ENCODE measurements at places on chromosomes 3 and 15.
A peak's percentile ranks its signal among the peaks of the same experiment; 100 is the strongest.

GRCh38 chr15:84967380-84967779 lies 14.3 kb upstream of the PDE8A start:
- no peak for DNase-seq

DNA sequence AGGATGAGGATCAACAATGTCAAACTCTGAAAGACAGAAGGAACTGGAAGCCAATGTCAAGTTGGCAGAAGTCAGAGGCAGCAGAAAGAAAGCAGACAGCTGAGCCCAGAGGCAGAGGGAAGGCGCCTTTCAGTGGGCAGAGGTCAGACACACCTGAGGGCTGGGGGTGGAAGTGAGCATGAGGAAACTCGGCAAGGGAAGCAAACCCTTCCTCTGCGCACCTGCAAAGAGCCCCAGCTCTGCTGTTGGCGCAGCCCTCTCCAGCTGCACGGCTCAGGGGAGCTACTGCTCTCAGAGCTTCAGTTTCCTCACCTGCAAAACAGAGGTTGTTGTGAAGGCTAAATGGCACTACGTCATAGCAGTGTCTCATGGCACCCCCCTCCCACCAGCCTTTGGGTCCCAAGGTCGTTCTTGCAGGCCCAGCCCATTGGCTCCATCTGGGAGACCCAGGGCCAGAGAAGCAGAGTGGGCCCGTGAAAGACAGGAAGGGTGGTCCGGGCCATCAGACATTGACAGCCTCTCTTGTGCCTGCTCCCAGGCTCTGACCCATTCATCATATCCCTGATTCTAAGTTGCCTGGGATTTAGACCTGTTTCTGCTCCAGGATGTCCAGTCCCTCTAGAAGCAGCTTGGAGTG lies 53.3 kb upstream of the SLC6A11 start:
- DNase-seq, result no peak

DNA sequence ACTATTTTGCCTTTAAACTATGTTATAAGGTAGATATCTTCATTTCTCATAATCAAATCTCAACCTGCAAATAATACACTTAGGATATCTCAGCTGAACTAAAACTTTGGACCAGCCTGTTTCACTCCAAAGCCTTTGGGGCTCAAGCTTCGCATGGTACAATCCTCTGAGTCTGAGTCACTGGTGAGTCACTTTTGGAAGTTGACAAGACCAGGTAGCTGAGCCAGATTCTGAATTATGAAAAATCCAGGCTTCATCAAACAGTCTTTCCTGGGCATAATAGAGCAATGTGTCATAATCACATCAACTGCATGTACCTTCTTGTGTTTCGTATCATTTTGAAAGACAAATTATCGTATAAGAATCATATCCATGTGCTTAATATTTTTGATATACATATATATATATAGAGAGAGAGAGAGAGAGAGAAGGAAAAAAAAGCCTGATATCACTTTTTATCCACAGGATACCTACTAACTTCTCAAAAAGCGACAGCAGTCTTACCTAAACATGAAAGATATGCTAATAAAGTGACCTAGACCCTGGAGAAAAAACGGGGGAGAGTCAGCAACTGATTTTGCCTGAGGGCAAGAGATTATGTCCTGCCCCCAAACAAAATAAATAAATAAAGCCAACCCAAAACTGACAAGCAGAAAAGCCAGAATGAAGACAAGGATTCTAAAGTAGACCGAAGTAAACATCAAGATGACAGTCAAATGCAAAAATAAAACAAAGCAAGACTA lies 263.9 kb upstream of the TGFBR2 start:
- peak; percentile 89 for DNase-seq

- no peak for DNase-seq
Measured at GRCh38 chr3:39275963-39276593, 3.8 kb downstream of the CX3CR1 start.

DNA sequence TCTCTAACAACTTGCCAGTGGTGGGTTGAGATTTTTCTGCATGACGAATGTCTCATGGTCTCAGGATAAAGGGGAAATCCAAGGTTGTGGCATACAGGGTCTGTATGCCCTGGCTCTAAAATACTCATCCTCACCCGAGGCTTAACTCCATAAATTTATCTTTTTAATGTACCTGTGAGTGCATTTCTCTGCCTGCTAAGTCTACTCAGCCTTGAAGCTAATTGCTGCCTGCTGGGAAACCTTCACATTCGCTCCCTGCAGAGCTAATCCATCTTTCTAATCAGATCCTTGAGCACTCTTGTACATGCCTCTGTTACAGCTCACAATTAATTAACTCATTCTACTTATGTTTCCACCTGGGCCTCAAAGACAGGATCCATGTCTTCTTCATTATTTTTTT lies 93.8 kb downstream of the CMSS1 start:
- DNase-seq, result peak; percentile 58

DNA sequence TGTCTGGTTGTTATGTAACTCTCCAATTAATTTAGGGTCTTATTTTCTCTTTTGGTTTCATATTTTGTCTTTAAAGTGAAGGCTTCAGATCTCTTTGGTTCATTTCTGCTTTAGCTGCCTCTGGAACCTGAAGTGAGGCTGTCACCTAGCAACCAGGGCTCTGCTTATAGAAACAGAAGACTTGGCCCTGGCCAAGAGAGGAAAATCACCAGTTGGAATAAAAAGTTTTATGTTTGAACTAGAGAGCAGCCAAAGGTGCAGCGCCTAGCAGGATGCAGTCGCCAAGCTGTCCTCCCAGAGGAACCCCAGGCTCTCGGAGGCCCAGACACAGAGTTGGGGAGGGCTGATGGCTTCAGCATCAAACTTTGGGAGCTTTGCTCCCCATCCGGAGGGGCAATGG lies 41.1 kb downstream of the LYZL4 start:
- no peak for DNase-seq

DNA sequence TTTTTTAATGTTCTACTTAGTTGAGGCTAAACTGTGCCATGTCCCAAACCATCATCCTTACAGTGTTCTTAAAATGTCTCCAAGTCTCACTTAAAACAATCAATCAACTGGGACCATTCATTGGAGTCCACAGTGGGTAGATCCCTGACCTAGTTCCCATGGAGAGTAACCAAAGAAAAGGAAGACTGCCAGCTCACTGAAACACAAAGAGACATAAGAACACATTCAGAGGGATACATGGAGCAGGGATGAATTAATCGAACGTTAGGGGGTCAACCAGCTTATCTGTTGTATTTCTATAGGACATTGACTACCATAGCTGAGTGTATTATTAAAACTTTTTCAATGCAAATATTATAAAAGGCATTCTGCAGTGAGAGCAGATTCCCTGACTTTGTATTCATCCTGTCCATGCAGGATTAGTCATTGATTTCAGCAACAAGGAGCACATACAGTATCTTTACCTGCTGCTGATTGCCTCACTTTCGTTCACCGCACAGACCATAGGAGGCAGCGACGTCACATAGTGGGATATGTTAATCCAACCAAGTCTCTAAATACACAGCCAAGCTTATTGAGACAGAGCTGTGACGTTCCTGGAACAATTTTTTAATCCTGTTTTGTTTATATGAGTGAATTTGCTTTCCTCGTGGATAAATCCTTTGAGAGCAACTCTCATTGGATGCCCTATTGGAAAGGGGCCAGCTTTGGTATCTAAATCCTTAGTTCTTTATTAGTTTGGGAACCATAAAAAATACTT lies 364.9 kb upstream of the RBMS3 start:
- peak; percentile 98 for DNase-seq

GRCh38 chr3:118960876-118961450 lies 73.7 kb downstream of the IGSF11 start:
- DNase-seq, result peak; percentile 1

GRCh38 chr3:89315750-89316470 lies 208.5 kb downstream of the EPHA3 start:
- no peak for DNase-seq

DNA sequence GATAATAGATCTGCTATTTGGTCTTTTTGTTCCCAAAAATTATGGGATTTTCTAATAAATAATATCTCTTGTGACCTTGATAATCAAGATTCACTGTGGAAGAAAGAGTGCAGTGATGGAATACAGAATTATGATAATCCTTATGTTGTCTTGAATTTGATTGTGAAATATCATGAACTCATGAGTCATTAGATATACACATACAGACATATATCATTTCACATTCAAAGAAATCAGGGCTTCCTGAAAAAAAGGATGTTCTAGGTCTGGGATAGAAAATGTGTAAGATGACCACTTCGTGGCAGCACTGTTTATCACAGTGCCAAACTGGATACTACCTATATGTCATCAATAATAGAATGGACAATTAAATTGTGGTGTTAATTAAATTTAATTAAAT lies 97.7 kb downstream of the DPH6 start:
- peak; percentile 68 for DNase-seq

Data from amniotic epithelial cell (primary cell).